SJSA1 (cell line): ENCODE measurements at places on chromosomes 1 and 21. TPM values are rescaled to one million over a fixed set of nuclear protein-coding genes. Genes with fewer than 3 reads are reported as not detected.

The CHD5 gene
- total RNA-seq, result 0.28 and 0.53 TPM in 2 replicates

The INTS7 gene
- 11.8 and 28.8 TPM in 2 replicates for total RNA-seq

The CRABP2 gene
- 2.8 and 6.7 TPM in 2 replicates for total RNA-seq

The S100A7A gene
- not detected in 2 replicates for total RNA-seq

The PLPPR4 gene
- total RNA-seq, result 5.8 and 10.3 TPM in 2 replicates

The TP73 gene
- total RNA-seq, result 2.2 and 3.4 TPM in 2 replicates

The LEMD1 gene
- total RNA-seq, result not detected in 2 replicates

The MAD2L2 gene
- total RNA-seq, result 118 and 132 TPM in 2 replicates

The CATSPER4 gene
- not detected in 2 replicates for total RNA-seq

The NES gene
- total RNA-seq, result 149 and 169 TPM in 2 replicates

The C1orf74 gene
- total RNA-seq, result 3.5 and 4.1 TPM in 2 replicates

The TEDDM1 gene
- not detected in 2 replicates for total RNA-seq

The ACTL8 gene
- not detected in 2 replicates for total RNA-seq

The PGBD5 gene
- total RNA-seq, result 1.3 TPM in 1 of 2 replicates, not detected in the other

The SYPL2 gene
- 0.11 TPM in 1 of 2 replicates, not detected in the other for total RNA-seq

The CFH gene
- total RNA-seq, result 75.4 and 85.4 TPM in 2 replicates
